NCI-H524 treated with DMSO at 0.1 percent for 48 hours (cell line): ENCODE measurements at places on chromosomes 16 and 17.

DNA sequence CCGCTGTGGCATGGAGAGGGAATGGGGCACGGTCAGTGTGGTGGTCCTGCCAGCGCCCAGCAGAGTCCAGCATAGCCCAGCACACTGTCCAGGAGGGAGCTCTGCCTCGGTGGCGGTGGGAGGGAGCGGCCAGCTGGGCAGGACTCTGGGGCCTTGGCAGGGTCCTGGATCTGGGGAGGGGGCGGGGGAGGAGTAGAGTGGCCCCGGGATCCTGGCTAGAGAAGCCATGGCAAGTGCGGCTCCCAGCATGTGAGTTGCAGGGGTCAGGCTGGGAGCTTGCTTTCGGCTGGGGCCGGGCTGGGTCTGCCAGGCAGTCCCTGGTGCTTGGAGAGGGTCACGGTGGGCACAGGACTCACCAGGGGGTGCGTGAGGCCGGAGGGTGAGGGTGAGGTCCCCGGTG is 3.9 kb downstream of the GNPTG start:
- no peak for DNase-seq

DNA sequence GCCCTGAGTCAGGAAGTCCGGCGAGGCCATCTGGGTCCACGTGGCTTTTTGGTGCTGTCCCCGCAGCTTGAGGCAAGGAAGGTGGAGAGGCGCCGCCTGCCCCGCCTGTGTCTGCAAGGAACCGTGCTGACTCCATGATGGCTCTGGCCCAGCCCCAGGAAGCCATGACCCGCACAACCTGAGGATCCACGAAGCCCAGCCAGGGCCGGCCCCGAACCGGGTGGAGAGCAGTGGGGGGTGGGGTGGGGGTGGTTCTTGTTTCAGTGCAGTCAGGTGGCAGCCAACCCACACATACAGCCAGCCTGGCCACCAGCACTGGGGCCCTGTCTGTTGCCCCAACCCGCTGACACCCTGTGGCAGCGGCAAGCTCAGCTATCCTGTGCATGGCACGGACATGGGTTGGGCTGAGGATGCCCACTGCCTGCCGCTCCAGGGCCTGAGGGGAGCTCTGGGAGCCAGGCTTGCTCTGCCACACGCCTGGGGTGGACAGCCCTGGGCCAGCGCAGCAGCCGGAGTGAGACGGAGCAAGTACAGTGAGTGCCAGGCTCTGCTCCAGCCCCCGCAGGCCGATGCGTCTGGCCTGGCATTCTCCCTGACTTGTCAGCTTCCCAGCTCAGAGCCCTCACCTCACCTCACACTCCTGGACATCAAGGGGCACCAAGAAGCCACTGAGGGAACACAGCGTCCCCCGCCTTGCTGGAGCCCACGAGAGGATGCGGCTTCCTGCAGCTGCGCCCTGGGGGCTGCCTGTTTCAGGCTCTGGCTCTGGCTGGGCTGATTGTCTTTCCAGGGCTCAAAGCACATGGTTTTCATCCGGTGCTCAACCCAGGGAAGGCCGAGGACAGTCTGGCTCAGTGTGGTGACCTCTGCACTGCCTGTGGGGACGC is 68.8 kb downstream of the LMF1 start:
- DNase-seq, result no peak

- no peak for DNase-seq
Measured at GRCh38 chr16:78584213-78584860, 484.9 kb downstream of the WWOX start.

DNA sequence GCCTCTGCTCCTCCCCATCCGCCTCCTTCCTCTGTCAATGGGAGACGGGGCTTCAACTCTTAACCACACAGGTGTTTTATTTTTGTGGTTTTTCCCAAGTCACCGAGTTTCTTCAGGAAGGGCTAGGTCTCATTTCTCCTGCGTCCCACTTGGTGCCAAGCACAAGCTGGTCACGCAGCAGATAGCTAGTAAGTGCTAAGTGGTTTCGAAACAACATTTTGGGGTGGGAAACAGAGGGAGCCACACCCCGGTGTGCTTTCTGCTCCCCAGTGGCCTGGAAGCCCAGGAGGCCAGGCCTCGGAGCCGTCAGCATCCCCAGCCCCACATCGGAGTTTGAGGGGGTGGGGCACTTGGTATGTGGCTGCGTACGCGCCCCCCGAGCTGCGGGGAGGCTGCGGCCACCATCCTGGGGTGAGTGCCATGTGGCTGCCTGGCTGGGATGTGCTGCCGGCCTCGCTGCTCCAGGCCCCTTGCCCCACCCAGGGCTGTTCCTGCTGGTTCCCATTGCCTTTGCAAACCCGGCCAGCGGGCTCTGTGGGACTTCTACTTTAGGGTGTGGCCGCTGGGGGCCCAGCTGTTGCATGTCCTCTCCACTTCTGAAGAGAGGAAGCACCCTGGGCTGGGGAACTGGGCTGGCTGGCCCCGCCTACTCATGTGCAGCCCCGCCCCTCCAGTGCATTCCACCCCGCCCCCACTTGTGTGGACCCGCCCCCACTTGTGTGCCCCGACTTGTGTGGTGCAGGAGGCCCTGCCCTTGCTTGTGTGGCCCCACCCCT is 55.6 kb downstream of the BAIAP2 start:
- DNase-seq, result no peak

- DNase-seq, result no peak
Measured at GRCh38 chr17:20935740-20936139, 107.1 kb downstream of the USP22 start.

GRCh38 chr17:15434956-15435355 is 32.5 kb downstream of the CDRT4 start:
- DNase-seq, result no peak

DNA sequence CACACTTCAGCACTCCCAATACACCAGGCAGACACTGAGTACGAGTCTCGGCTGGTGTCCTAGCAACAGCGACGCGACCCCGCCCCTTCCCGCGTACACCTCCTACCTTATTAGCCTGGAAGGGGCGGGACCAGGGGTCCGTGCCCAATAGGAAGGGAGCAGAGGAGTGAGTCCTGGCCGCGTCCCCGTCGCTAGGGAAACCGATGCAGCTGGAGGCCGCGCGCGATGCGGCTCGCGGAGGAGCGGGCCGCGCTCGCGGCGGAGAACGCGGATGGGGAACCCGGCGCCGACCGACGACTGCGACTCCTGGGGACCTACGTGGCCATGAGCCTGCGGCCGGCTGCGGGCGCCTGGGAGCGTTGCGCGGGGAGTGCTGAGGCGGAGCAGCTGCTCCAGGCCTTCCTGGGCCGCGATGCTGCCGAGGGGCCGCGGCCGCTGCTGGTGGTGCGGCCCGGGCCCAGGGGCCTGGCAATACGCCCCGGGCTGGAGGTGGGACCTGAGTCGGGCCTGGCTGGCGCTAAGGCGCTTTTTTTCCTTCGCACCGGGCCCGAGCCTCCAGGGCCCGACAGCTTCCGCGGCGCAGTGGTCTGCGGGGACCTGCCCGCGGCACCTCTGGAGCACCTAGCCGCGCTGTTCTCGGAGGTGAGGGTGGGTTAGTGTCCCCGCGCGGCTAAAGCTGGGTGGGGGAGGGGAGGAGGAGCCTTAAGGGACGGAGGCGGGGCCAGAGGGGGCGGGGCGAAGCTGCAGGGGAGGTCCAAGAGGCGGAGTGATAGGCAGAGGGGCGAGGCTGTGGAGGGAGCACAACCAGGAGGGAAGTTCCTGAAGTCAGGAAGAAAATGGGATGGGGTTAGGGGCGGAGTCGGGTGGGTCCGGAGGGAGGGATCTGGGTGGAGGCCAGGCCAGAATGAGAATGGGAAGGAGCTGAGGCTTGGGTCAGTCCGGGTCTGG is at the start of gene DNAH9:
TSS of gene DNAH9 (plus strand) at position 197 of the 948 bp plus-strand sequence. CDS start at position 226, 29 bp downstream.
- peak; percentile 24 for DNase-seq

GRCh38 chr17:77697480-77698400 is 260.8 kb upstream of the TNRC6C start:
- DNase-seq, result no peak
